ENCODE measurements at places on chromosomes 1 and 21. TPM values are rescaled to one million over a fixed set of nuclear protein-coding genes. Genes with fewer than 3 reads are reported as not detected.

The GABRD gene
- polyA plus RNA-seq = 0.29 TPM

The MXRA8 gene
- 5.9 TPM for polyA plus RNA-seq

The PIK3R3 gene
- polyA plus RNA-seq = 1.5 TPM

The TMEM200B gene
- polyA plus RNA-seq = 1.9 TPM

The C4BPA gene
- polyA plus RNA-seq = 1,527 TPM

DNA sequence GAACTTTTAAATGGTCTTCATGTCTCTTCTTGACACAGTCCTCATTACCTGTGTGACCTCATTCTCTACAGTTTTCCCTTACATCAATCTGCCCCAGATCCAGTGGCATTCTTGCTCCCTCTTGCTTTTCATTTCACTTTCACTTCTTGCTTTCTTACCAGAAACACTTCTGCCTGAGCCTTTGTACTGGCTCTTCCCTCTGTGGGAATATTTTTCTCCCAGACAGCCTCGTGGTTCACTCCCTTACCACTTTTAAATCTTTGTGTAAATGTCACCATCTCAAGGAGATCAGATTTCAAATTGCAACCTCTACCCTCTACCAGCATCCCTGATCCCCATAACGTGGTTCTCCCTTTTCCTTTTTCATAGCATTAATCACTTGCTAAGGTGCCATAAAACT, 73.2 kb downstream of the DISC1 start:
- H3K27ac ChIP-seq = no peak overlapping the region
- no peaks in the 10 kb centered on the region for H3K36me3 ChIP-seq
- H3K4me3 ChIP-seq = no peak overlapping the region
- peaks cover 4% of the 10 kb centered on the region for H3K4me1 ChIP-seq
- no peaks in the 10 kb centered on the region for H3K27me3 ChIP-seq

DNA sequence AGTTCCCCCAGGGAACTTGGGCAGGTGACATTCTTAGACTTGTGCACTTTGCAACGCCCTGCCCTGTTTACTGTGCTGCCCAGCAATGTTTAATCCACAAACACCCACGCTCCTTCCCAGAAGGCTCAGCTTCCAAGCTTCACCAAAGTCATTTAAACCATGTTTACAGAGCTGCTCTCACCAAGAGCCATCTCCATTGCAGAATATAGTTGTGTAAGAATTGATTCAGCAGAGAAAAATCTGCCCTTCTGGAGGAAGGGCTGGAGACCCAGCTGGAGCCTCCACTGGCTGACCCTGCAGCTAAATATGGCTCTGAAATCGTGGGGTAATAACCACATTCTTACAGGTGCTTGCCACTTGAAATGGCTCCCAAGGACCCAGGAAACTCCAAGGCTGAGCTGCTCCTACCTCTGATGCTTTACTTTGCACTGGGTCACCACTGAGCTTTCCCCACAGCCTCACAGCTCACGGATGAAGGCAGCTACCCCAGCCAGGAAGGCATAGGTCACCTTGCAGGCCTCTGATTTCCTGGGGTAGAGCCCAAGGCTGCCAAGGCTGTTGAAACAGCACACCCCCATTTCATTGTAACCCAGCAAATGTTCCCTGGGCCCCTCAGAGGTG, 8.7 kb downstream of the CAPN2 start:
- H3K4me3 ChIP-seq = no peak overlapping the region
- peaks cover 7% of the 10 kb centered on the region for H3K4me1 ChIP-seq
- no peak for DNase-seq
- H3K27ac ChIP-seq = no peak overlapping the region
- H3K36me3 ChIP-seq = no peaks in the 10 kb centered on the region

DNA sequence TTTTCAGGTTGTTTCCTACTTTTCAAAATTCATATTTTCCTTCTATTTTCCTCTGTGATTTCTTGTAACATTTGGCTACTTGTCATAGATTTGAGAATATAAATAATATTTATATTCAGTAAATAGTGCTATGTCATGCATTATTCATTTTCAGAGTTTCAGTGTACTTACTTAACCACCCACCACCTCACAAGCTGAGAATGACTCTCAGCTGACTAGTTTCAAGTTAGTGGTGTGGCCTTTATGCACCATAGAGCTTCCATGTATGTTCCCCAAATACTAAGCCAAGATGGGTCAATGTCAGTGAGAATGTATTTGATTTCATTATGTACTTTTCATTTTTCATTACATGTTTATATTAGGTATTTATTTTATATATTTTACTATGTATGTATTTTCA, 56.9 kb upstream of the RGS1 start:
- DNase-seq = no peak
- H3K27me3 ChIP-seq = no peaks in the 10 kb centered on the region
- no peak overlapping the region for H3K27ac ChIP-seq
- no peak overlapping the region for H3K4me3 ChIP-seq

GRCh38 chr1:103146166-103146565, 37.8 kb upstream of the COL11A1 start:
- no peak overlapping the region for H3K4me3 ChIP-seq
- no peak for DNase-seq
- H3K27ac ChIP-seq = no peak overlapping the region

DNA sequence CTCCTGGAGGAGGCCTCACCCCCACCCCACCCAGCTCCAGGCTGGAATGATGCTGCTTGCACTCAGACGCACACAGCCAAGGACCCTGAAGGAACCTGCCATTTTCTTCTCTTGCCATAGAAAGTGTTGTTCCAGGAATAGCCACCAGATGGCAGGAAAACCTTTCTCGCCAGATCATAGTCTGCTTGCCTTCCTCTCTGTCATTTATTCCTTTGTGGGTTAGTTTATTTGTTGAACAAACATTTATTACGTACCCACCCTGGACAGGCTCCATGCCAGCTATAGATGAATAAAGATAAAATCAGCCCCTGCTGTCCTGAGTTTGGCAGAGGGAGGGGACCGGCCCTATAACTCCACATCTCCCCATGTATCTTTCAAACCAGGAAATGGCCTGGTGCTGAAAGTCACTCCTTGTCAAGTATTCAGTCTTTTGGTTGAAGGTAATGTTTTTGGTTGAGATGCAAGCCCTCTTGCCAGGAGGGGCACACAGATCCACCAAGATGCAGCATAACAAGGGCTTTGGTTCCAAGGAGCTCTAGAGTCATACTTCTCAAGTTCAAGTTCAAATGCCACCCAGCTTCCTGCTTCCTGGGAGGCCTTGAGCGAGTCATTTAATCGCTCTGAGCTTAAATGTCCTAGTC, 7.0 kb upstream of the KCNC4 start:
- H3K27ac ChIP-seq = no peak overlapping the region
- H3K4me3 ChIP-seq = no peak overlapping the region
- DNase-seq = peak; percentile 55
- H3K36me3 ChIP-seq = no peaks in the 10 kb centered on the region
- no peaks in the 10 kb centered on the region for H3K4me1 ChIP-seq

DNA sequence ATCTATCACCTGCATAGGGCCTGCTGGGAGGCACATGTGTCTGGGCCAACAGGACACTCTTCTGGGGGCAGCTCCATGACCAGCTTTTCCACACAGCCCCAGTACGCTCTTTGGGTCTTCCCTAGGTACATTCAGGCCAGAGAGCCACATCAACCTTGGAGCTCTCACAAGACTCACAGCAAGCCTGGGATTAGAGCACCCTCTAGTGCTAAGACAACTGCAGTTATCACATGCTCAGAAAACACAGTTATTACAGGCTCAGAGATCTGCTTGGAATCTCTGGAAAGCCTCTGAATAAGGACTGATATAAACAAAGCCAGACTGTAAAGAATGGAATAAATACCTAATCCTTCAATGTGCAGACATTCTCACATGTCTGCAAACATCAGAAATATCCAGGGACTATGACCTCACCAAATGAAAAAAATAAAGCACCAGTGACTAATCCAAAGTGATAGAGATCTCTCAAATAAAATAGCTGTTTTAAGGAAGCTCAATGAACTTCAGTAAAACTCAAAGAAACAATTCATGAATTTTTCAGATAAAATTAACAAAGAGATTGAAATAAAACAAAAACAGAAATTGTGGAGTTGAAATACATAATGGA, 563.9 kb upstream of the NR5A2 start:
- H3K4me1 ChIP-seq = no peaks in the 10 kb centered on the region
- no peak overlapping the region for H3K4me3 ChIP-seq
- no peaks in the 10 kb centered on the region for H3K27me3 ChIP-seq

DNA sequence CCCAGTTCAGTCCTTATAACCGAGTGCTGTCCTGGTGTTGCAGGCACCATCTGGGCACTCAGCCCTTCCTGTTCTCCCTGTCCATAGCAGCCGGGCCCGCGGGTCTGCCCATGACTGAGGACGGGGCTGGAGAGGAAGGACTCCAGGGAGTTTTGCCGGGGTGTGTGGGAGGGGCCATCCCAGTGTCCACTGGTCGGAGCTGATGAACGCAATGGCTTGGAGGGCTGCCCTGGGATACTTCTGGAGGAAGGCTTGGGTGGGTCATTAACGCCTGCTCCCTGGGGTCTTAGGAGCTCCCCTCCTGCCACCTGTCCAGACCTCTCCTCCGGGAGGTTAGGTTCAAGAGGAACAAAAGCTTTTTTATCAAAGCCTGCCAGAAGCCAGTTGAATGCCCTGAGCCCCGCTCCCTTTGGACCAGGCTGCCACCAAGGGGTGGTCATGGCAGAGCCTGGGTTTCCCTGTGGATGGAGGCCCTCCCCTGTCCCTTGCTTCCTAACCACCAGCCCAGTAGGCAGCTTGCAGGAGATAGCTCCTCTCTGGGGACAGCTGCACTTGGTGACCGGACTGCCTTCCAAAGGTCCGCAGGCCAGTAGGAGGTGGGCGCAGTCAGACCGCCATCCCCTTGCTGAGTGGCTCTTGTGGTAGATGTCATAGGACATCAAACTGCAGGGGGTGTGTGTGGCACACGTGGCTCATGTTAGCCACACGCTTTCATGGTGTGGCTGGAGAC, 61.3 kb downstream of the TRIM11 start:
- DNase-seq = no peak
- H3K4me1 ChIP-seq = no peaks in the 10 kb centered on the region
- no peaks in the 10 kb centered on the region for H3K36me3 ChIP-seq

- DNase-seq = no peak
- H3K4me3 ChIP-seq = no peak overlapping the region
- no peak overlapping the region for H3K27ac ChIP-seq
Observed at GRCh38 chr1:81387446-81387845, 413.3 kb upstream of the ADGRL2 start.

- no peaks in the 10 kb centered on the region for H3K27me3 ChIP-seq
- DNase-seq = no peak
- H3K4me1 ChIP-seq = no peaks in the 10 kb centered on the region
- H3K27ac ChIP-seq = no peak overlapping the region
Observed at GRCh38 chr21:35088319-35088771, 39.2 kb upstream of the RUNX1 start.

Measured in liver (tissue), 10 donors.